ENCODE measurements at places on chromosomes 4 and X.

GRCh38 chr4:3462790-3463415 is at the start of gene DOK7:
DOK7 (plus strand) TSS chr4:3463306; CDS start chr4:3463376, 70 bp downstream.
- DNase-seq: no peak

- DNase-seq: no peak
These were observed 779.3 kb downstream of the ARAP2 start for GRCh38 chr4:35464964-35465528.

DNA sequence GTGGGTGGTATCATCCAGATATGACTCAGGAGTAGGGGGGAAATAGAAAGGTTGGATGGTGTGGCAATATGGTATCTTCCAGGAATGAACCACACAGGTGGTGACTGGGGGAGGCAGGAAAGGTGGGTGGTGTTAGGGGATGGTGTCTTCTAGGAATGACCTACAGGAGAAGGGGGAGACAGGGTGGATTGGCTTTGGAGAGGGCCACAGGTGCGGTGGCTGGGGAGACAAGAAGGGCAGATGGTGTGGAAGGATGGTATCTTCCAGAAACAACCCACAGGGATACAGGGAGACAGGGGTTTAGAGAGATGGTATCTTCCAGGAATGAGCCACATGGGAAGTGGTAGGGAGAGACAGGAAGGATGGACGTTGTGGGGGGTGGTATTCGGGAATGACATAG is 64.0 kb downstream of the MAOA start:
- peak; percentile 13 for DNase-seq

- DNase-seq: no peak
These were observed 216.3 kb downstream of the KCTD8 start for GRCh38 chr4:44232262-44232661.

- DNase-seq: no peak
These were observed 13.2 kb downstream of the SNX25 start for GRCh38 chr4:185222598-185222997.

DNA sequence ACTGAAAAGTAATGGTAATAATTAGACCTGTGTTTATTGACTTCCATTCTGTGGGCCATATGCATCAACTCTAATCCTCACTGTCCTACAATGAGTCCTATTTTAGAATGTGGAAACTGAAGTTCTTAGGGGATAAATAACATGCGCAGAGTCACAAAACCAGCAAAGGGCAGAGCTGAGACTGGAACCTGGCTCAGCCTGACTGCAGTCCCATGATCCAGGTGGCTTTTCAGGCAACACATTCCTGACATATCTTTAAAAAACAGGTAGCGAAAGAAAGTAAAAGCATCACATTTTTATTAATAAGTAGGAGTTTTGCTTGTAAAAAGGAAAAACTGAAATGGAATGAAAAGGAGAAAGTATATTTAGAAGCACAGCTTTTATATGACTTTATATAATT is 34.7 kb upstream of the PRSS48 start:
- no peak for DNase-seq

Data from NCI-H1930 (cell line).